ENCODE measurements at places on chromosomes 2 and 18.

DNA sequence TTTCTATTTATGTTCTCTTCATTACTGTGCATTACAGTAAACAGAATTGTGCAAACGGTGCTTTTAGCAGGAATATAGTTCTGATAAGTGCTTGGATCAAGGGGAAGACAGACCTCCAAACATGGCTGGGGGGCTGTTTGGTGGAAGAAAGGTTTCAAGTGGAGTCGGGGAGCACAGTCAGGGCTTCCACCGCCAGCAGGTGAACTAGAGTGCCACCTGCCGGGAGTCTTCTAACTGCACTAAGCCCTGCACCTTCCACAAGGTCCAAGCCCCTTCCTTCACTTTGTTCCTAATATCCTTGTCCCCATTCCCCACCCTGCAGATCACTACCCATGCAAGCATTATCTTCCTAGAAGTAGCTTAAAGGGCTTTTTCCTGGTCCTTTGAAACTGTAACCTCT is 11.1 kb downstream of the ONECUT2 start:
- no peak for DNase-seq

DNA sequence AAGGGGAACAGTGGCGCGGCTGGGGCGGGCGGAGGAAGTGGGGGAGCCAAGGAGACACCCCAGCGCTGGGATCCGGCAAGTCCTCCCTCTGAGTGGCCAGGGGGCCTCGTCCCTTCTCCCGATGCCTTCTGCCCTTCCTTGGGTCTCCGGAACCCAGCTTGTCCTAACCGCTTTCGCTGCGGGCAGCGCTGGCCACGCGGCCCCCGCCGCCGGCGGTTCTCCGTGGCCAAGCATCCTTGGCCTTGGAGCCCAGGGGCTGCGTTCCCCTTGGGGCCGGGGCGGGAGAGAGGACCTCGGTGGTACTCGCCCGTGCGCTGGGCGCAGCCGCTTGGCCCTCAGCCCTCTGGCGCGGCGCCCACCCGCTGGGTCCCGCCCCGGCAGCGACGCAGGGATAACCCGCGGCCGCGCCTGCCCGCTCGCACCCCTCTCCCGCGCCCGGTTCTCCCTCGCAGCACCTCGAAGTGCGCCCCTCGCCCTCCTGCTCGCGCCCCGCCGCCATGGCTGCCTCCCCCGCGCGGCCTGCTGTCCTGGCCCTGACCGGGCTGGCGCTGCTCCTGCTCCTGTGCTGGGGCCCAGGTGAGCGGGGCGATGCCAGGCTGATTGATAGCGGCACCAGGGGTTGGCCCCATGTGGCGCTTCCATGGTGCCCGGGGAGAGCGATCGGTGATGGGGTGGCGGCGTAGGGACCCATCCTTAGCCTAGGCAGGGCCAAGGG is 128.7 kb downstream of the UXS1 start:
- no peak for DNase-seq

DNA sequence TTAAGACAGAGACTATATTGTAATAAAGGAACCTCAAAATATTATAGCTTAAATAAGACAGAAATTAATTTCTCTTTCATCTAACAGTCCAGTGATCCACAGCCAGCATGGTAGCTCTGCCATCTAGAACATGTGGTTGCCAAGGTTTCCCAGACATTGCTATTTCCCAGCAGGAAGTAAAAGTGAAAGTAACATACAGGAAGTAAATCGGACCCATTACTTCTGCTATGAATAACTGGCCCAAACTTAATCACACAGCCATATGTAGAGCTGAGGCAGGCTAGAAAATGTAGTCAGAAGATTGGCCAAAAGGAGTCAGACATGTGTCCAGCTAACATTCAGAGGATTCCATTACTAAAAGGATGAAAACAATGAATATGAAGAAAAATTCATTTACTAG is 71.0 kb downstream of the NOL4 start:
- no peak for DNase-seq

- DNase-seq = peak; percentile 15
Measured at GRCh38 chr2:69138247-69138772, 125.3 kb downstream of the ANTXR1 start.

GRCh38 chr2:149023091-149023490 is 15.4 kb upstream of the LYPD6B start:
- DNase-seq = no peak

DNA sequence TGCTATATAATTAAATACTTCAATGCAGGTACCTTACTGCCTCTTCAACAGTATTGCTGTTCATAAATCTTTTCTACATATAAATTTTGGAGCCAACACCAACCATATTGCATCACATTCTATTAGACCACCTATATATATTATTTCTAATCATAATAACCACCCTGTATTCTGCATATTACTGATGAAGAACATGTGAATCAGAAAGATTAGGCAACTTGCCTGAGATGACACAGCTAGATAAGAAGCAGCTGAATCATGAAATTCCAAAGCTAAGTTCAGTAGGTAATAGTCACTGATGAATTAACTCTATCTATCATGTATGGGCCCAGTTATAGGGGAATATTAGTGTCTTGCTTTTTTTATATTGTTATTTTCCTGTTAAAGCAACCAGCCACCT is 161.8 kb downstream of the AGPS start:
- DNase-seq = no peak

DNA sequence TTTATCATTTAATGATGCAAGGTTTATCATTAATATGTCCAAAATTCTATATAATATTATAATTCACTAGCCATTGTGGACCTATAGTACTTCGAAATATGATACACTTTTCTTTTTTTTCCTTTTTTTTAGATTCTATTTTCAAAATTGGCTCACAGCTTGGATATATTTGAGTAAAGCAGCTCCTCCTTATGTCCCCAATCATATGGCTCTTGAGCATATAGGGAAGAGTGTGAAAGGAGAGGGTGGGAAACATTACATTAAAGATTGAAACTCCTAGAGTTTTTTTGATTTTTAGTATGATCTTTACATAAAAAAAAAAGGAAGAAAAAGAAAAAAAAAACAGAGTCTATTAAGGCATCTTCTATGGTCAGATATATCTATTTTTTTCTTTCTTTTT is 457.9 kb downstream of the RIT2 start:
- DNase-seq = no peak

DNA sequence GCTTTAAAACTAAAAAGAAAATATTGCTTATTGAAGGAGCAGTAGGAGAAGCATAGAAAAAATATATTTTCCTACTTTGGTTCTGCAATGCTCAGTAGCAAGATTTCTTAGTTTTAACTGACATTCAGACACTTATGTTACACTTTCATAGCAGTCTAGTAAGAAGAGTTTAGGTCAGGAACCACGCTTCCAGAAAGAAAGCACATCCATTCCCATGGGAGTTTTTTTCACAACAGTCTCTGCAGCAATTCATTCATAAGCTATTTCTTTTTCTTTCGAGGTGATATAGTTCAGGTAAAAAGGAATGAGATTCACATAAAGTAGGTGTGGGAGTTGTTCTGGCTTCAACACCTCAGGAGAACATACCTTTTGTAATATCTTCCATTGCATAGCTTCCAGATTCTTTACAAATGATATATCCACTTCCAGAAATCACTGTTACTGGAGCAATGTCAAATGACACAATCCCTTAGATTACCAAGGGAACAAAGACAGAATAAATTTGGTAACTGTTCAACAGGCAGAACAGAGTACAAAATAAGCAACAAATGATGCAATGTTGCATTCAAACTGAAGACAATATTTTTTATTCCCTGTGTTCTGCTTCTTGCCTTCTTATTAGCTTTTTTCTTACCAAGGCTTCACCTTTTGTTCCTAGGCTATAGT is 95.2 kb upstream of the GULP1 start:
- DNase-seq = no peak

DNA sequence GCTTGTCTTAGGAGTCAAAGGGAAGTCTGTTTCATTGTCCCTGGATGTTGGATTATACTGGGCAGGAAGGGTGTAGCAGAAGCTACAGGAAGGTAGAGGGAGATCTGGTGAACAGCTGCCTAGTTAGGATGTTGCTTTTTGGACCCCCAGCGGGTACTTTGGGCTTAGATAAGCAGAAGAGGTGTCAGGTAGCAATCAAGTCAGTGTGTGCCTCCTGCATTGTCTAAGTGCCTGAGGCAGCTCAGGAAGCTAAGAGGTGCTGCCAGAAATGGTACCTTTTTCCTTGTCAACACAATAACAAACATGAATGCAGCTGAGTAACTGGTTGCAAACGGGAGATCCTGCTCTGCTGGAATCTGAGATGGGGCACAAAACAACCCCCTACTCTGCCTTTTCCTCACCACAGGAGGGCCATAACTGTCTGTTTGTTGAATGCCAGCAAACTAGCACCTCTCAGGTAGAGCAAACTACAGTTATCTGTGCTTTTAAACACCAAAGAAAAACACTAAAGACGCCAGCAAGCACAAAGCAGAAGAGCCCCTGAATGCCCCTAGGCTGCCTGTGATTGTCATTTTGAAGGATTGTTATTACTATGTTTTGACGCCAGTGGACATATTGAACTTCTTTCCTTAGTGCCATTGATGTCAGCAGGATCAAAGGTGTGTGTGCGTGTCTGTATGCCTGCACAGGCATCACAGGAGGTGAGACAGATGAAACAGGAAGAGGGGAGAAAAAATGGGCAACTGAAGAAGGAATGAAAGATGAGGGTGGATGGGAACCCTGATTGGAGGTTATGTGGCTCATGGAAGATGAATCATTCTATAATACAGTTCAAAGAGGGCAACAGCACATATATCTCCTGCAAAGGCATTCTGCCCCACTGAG is 151.4 kb downstream of the ETAA1 start:
- DNase-seq = no peak

DNA sequence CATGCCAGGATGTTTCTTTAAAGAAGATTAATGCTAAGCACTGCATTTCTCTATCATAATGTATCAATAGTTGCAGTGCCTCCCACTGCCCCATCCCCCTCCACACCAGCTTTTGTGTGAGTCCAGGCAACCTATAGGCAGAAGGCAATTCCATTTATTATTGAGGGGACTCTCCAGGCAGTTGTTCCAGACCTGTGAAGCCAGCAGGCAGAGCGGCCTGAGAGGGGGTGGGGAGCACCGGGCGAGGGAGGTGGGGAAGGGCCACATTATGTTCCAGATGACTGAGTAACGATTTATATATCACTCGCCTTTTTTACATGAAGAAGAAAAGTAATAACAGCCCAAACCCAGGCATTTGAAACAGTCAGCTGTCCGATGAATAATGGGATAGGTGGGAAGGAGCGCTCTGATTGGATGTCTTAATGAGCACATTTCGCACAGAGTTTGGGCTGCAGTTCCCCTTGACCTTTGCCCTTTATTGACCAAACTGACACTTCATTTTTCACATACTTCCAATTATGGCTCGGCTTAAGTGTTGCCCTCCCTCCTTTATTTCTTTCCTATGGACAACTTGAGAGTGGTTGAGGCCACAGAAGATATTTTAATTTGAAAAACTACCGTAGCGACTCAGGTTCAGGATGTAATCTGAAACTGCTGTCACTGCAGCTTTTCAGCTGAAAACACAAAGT is 34.4 kb downstream of the MEIS1 start:
- DNase-seq = no peak

GRCh38 chr2:111522231-111522768 is 361.7 kb downstream of the ANAPC1 start:
- DNase-seq = no peak
